ENCODE measurements at places on chromosomes 4 and X.
A peak's percentile ranks its signal among the peaks of the same experiment; 100 is the strongest.

DNA sequence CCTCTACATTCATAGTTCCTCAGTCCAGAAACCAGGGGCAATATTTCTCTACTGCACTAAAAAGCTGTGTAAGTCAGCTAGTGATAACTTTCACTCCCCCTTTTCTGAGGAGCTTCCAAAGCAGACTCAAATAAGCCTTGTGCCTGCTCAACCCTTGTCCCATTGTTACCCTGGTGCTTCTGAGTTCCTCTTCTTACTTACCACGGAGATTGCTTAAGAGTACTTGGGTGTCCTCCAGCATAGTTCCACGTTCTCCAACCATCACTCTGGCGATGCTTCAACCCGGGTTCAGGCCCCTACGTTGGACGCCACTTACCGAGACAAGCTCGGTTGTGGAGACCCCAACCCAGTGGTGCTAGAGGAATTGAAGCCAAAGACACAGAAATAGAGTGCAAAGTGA, 71.6 kb downstream of the ADAM29 start:
- no peak for DNase-seq

DNA sequence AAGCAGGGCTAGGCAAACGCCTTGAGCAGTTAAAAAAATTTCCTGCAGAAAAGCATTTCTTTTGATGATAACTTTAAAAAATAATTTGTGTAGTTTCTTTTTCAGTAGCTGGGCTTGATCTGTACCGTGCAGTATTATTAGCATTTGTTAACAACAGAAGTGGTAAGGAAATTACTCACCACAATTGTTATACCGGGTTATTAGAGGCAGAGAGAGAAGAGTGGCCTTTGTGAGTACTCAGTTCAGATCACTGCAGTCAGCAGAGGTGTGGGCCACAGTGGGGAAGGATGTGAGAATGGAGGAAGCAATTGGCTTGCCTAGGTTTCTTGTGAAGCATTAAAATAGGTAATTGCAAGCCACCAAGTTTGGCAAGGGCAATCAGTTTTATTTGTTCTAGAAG, 14.3 kb upstream of the IL21 start:
- DNase-seq = peak; percentile 15

GRCh38 chr4:113760094-113760794, 1.3 kb downstream of the CAMK2D start:
- peak; percentile 58 for DNase-seq

- no peak for DNase-seq
These were observed 1383.3 kb upstream of the PCDH7 start for GRCh38 chr4:29336861-29337260.

- DNase-seq = no peak
These were observed 94.2 kb downstream of the PHEX start for GRCh38 chrX:22126327-22126726.

- no peak for DNase-seq
These were observed 414.5 kb downstream of the PRDM5 start for GRCh38 chr4:120508036-120508435.

Data from CD4-positive, alpha-beta T cell treated with Interleukin-6 for 4 hours (primary cell).